ENCODE measurements at places on chromosomes 2 and 18. TPM values are rescaled to one million over a fixed set of nuclear protein-coding genes. Genes with fewer than 3 reads are reported as not detected.

Gene RESP18
- total RNA-seq: not detected

Gene PRKAG3
- not detected for total RNA-seq

Gene C2orf78
- not detected for total RNA-seq

Gene TMEM37
- total RNA-seq: 9.4 TPM

Gene SLC66A2
- total RNA-seq: 65.9 TPM

Gene RBM44
- total RNA-seq: 1.4 TPM

Gene CHAC2
- total RNA-seq: 5.1 TPM

Gene C18orf54
- 1.3 TPM for total RNA-seq

Gene TUBA4B
- total RNA-seq: not detected

- H3K4me1 ChIP-seq: no peaks in the 10 kb centered on the region
- no peaks in the 10 kb centered on the region for H3K27me3 ChIP-seq
- H3K27ac ChIP-seq: no peak overlapping the region
- DNase-seq: no peak
These were observed 53.2 kb downstream of the SUMO1 start for GRCh38 chr2:202185156-202185555.

GRCh38 chr2:67833632-67834031 lies 229.2 kb downstream of the C1D start:
- no peaks in the 10 kb centered on the region for H3K4me1 ChIP-seq
- no peak overlapping the region for H3K27ac ChIP-seq
- H3K4me3 ChIP-seq: no peak overlapping the region
- no peaks in the 10 kb centered on the region for H3K27me3 ChIP-seq
- no peak for DNase-seq

- H3K27ac ChIP-seq: no peak overlapping the region
- no peaks in the 10 kb centered on the region for H3K4me1 ChIP-seq
- H3K36me3 ChIP-seq: no peaks in the 10 kb centered on the region
- no peak for DNase-seq
- H3K4me3 ChIP-seq: no peak overlapping the region
These were observed 385.9 kb downstream of the DLGAP1 start for GRCh38 chr18:4069183-4069582.

GRCh38 chr18:24009651-24010333 lies 4.8 kb upstream of the TTC39C start:
- H3K27me3 ChIP-seq: no peaks in the 10 kb centered on the region
- no peaks in the 10 kb centered on the region for H3K4me1 ChIP-seq
- H3K36me3 ChIP-seq: no peaks in the 10 kb centered on the region
- no peak overlapping the region for H3K27ac ChIP-seq

DNA sequence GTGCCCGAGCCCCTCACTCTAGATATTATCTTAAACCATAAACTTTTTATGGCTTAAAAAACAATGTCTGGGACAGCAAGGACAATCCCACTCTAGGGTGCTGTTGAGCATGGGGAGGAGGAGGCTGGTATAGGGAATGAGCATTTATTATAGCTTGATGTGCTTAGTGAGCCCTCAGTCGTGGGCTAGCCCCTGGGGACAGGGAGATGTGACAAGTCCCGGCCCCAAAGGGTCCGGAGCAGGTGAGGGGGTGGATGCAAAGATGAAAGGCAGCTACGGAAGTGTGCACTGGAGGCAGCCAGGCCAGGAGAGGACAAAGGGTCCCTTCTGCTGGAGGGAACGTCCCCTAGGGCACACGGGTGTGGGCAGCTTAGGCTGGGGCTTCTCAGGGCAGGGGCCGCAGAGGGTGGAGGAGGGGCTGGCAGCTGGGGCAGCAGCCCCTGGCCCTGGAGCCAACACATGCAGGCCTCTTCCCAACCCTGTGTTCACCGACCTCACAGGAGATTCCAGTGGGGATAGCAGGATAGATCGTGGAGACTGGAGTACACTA lies 106.3 kb upstream of the GPC1 start:
- peaks cover 6% of the 10 kb centered on the region for H3K27me3 ChIP-seq
- no peaks in the 10 kb centered on the region for H3K4me1 ChIP-seq
- no peak overlapping the region for H3K27ac ChIP-seq
- no peak for DNase-seq
- no peak overlapping the region for H3K4me3 ChIP-seq

- no peaks in the 10 kb centered on the region for H3K4me1 ChIP-seq
- no peaks in the 10 kb centered on the region for H3K36me3 ChIP-seq
- H3K27me3 ChIP-seq: no peaks in the 10 kb centered on the region
- DNase-seq: no peak
These were observed 334.3 kb downstream of the CLIP4 start for GRCh38 chr2:29449499-29449898.

GRCh38 chr2:37771600-37772088 lies 100.2 kb upstream of the CDC42EP3 start:
- no peak overlapping the region for H3K27ac ChIP-seq
- H3K36me3 ChIP-seq: no peaks in the 10 kb centered on the region
- no peak for DNase-seq
- H3K27me3 ChIP-seq: no peaks in the 10 kb centered on the region
- peaks cover 4% of the 10 kb centered on the region for H3K4me1 ChIP-seq

DNA sequence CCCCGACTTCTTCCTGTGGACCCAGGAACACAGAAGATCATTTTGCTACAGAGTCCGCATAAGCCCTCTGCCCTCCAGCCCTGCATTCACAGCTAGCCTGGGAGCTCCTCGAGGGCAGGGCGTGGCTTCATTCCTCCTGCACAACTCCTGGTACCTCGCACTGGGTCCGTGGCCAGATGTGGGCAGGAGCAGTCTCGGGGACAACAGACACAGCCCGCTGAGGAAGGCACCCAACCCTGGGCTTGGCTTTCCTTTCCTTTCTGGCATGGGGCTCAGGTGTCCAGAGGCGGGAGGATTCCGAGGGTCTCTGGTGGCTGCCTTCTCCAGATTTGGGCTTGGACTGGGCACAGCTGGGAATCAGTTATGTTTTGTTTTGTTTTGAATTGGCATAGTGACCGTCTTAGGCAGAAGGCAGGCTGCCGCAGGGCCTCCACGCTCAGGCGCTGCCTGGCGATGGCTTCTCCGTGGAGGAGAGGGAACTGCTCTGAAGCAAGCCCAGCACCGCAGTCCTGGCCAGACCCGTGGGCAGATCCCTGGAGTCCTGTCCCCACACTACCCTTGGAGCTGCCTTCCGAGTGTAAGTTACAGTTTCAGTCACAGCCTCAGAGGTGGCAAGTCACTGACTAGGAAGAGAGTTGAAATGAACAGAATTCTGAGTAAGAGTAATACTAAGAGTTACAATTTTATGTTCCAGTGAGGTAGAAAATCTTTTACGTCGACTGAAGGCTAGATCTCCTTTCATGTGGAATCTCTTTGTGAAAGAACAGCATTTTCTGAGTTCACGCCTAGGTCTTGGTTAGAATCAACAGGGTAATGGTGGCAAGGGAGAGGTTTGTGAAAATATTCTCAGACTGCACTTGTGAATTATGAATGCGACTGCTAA lies 47.9 kb downstream of the LDLRAD4 start:
- no peaks in the 10 kb centered on the region for H3K36me3 ChIP-seq
- peak; percentile 71 for DNase-seq
- no peaks in the 10 kb centered on the region for H3K27me3 ChIP-seq
- H3K4me1 ChIP-seq: peaks cover 38% of the 10 kb centered on the region
- peak overlapping the region; percentile 92 for H3K27ac ChIP-seq

- H3K27ac ChIP-seq: peak overlapping the region; percentile 98
- peak overlapping the region; percentile 63 for H3K4me3 ChIP-seq
- H3K27me3 ChIP-seq: no peaks in the 10 kb centered on the region
- no peaks in the 10 kb centered on the region for H3K4me1 ChIP-seq
- H3K36me3 ChIP-seq: no peaks in the 10 kb centered on the region
- DNase-seq: no peak
These were observed 849 bp upstream of the TMEM18 start for GRCh38 chr2:677959-678550.

DNA sequence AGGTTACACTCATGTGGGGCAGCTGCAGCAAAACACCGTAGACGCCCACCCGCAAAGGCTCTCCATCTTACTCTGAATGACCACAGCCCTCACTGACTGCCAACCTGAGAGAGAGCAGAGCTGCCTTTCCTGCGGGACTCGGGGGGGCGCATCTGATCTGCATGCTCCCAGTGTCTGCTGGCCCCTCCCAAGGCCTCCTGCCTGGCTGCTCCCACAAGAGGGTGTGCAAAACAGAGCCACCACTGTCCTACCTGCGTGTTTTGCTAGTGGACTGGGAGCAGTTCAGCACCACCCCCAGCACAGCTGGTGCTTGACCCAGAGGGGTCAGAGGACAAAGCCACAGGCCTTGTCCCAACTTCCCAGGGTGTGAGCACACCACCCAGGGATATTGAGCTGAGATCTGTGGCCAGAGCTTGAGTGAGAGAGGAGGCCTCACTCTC lies 76.4 kb downstream of the MYO3B start:
- no peaks in the 10 kb centered on the region for H3K36me3 ChIP-seq
- no peak overlapping the region for H3K27ac ChIP-seq
- no peak overlapping the region for H3K4me3 ChIP-seq
- H3K27me3 ChIP-seq: no peaks in the 10 kb centered on the region
- DNase-seq: no peak

DNA sequence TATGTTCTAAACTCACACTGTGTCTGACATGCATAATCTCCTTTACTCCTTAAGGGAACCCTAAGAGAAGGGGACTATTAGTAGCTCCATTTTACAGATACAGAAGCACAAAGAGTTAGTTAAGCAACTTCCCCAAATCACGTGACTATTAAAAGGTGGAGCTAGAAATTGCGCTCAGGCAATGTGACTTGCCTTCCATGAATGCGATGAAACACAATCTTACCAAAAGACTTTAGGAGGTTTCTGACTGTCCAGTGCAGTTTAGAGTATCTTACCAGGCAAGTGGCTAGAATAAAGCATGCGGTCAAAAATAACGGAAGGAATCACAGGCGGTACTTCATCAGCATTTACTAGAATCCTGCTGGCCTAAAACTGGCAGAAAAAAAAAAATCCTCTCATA lies 70.4 kb downstream of the ZNF521 start:
- H3K36me3 ChIP-seq: no peaks in the 10 kb centered on the region
- no peak for DNase-seq
- no peaks in the 10 kb centered on the region for H3K27me3 ChIP-seq
- H3K27ac ChIP-seq: no peak overlapping the region
- no peak overlapping the region for H3K4me3 ChIP-seq

GRCh38 chr2:198096965-198097364 lies 292.6 kb downstream of the PLCL1 start:
- no peaks in the 10 kb centered on the region for H3K4me1 ChIP-seq
- H3K27ac ChIP-seq: no peak overlapping the region
- H3K4me3 ChIP-seq: no peak overlapping the region
- no peaks in the 10 kb centered on the region for H3K36me3 ChIP-seq

GRCh38 chr18:74283646-74284045 lies 8.1 kb downstream of the CYB5A start:
- no peaks in the 10 kb centered on the region for H3K36me3 ChIP-seq
- no peak overlapping the region for H3K27ac ChIP-seq
- no peaks in the 10 kb centered on the region for H3K27me3 ChIP-seq
- H3K4me1 ChIP-seq: peaks cover 8% of the 10 kb centered on the region
- H3K4me3 ChIP-seq: no peak overlapping the region
- no peak for DNase-seq

- no peaks in the 10 kb centered on the region for H3K4me1 ChIP-seq
- H3K4me3 ChIP-seq: no peak overlapping the region
- H3K27ac ChIP-seq: no peak overlapping the region
These were observed 148.7 kb downstream of the ESCO1 start for GRCh38 chr18:21451851-21452250.

- H3K4me3 ChIP-seq: peak overlapping the region; percentile 16
- H3K27ac ChIP-seq: peak overlapping the region; percentile 41
- no peaks in the 10 kb centered on the region for H3K27me3 ChIP-seq
- no peaks in the 10 kb centered on the region for H3K36me3 ChIP-seq
These were observed 216.5 kb downstream of the CDCA7 start for GRCh38 chr2:173571021-173571821.
